ENCODE measurements at places on chromosomes 3 and 15.

DNA sequence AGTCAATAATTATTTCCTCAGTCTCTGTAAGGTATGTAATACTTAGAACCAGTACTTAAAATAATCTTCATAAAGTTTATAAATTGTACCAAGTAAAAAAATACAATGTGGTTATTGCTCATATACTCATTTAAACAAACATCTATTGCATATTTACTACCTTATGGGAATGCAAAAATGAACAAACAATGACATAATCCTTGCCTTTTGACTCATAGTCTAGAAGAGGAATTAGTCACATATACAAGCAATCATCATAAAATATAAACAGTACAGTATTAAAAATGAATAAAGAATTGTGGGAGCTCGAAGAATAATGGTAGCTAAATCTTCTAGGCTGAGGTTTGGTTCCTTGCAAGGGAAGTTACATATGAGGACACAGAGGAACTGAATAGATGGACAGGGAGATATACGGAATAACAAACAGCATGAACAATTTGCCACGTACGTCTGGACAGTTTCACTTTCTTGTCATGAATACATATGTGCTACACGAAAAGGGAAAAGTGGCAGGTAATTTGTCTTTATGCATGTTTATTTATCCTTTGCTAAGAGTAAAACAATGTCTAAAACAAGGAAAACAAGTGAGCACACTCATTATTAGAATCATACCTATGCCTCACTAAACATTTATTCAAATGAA lies 17.2 kb downstream of the IMPG2 start:
- no peak for DNase-seq

GRCh38 chr15:73745073-73745472 lies 8.1 kb downstream of the INSYN1 start:
- no peak for DNase-seq

DNA sequence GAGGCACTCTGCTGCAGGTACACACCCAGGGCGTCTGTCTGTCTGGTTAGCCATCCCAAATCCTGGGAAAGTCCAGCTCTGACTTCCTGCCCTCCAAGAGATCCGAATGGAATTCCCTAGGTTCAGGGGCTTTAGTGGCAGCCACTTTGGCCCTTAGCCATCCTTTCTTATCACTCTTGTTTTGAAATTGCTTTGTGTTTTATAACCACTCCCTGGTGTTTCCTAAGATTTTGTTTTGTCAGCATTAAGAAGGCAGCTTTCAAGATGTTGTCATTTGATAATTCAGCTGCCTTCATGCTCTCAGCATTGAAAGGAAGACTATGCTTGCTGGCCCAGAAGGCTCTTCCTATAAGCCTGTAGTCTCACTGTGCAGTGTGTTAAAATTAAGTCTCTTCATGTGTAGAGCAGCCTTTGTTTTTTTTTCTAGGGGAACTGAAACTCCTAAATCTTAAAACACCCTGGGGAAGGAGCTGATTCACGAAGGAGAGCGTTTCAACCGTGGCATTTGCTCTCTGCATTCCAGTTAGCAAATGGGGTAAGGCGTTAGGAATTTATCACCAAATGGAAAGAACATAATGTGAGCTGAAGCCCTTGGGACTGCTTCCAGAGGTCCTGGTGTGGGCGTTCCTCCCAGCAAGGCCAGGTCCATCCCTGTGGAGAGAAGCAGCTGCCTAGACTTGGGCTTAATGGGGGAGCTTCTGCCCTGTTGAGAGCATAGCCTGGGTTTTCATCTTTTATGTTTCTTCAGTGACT lies 14.2 kb upstream of the CLEC3B start:
- no peak for DNase-seq

DNA sequence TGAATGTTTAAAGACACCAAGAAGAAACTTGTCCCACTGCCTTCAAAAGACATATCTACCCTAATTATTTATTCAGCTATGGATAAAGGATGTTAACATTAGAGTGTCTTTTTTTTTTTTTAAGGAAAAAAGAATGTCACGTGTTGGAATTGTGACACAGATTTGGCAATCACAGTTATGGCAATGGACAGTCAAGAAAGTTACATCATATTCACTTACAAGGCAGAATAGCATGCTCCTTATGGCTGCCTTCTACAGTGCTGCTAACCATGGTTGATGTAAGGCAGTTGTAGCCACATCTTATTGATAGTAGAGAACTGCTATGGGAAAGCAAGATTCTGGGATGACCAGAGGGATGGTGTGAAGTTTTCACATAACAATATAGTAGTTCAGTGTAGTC lies 128.8 kb upstream of the ZBTB20 start:
- no peak for DNase-seq

DNA sequence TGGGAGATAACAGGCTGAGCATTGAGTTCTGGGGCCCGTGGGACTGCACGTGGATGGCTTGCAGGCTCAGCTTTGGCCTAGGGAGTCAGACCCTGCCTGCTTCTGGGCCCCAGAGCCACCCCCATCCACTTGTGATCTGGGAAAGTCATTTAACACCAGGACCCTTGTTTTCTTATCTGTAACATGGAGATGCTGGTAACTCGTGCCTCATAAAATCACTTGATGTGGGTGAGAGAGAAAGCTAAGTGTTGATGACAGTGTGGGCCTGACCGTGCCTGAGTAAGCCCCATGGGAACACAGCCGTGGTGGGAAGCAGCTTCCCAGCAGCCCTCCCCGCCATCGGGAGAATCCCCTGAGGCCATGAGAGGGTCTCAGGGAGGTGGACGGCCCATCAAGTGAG lies 378.1 kb downstream of the GABRB3 start:
- DNase-seq = no peak

GRCh38 chr15:60006873-60007272 lies 2.8 kb downstream of the FOXB1 start:
- DNase-seq = no peak

DNA sequence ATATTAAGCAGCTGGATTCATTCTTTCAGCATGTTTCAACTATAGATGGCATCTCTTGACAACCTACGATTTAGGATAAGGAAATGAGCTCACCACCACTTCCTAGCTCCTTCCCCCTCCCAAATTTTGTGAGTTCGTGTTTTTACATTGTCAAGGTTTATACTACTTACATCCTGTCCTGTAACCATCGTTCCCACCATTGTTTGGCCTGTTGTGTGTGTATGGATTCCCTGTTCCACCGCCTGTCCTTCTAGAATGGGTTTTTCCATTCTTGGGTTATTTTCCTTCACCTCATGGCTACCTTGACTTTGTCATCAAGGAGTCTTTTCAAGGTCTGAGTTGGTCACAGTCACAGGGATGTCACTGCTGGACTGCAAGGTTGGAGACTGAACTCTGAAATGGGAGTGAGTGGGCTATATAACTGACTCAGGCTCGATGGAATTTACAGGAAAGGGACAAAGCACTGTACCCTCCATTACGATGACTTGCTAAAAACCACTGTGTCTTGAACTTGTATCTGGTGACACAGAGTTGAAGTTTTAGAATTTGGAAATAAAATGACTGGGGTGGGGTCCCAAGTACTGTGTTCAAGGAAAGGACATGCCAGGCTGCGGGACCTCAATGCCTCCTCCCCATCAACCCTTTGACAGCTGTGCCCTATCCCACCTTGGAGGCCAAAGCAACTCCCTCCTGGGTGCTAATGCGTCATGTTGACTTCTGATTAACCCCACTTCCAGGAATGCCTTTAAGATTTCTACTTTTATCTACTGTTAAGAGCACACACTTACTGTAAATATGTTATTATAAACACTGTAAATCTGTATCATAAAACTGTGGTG lies 66.8 kb upstream of the BLM start:
- no peak for DNase-seq

DNA sequence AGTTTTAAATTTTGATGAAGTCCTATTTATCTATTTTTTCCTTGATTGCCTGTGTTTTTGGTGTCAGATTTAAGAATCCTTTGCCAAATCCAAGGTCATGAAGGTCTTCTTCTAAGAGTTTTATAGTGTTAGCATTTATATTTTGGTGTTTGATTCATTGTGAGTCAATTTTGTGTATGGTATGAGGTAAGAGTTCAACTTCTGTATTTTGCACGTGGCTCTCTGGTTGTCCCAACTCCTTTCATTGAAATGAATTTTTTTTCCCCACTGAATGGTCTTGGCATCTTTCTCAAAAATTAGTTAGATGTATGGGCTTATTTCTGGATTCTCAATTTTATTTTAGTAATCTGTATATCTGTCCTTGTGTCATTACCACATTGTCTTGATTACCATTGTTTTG lies 57.1 kb upstream of the STRIT1 start:
- no peak for DNase-seq

- DNase-seq = no peak
These were observed 6.3 kb downstream of the AEN start for GRCh38 chr15:88627463-88627862.

- DNase-seq = no peak
These were observed 422.4 kb downstream of the DIPK2A start for GRCh38 chr3:144394032-144394431.

DNA sequence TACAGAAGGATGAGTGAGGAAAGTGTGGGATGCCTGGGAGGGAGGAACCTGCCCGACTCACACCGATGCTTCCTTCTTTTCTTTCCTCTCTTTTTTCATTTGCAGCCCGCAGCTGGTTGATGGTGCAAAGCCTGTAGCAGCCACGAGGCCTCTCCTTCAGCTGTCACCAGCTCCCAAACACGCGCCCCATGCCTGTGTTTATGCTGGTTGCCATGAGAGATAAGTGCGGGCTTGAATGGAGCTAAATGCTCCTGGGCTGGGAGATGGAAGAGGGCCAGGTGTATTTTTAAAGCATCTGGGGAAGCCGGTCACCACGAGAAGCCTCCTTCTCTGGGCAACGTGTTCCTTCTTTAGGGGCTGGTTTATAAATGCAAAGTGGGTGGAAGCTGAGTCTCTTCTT lies 9.3 kb downstream of the COLQ start:
- no peak for DNase-seq

- DNase-seq = no peak
These were observed 179.9 kb downstream of the FAM43A start for GRCh38 chr3:194865615-194866014.

- DNase-seq = no peak
These were observed 7.6 kb downstream of the ZNF639 start for GRCh38 chr3:179330438-179330837.

- DNase-seq = no peak
These were observed 983 bp upstream of the ALAS1 start for GRCh38 chr3:52196977-52197376.

DNA sequence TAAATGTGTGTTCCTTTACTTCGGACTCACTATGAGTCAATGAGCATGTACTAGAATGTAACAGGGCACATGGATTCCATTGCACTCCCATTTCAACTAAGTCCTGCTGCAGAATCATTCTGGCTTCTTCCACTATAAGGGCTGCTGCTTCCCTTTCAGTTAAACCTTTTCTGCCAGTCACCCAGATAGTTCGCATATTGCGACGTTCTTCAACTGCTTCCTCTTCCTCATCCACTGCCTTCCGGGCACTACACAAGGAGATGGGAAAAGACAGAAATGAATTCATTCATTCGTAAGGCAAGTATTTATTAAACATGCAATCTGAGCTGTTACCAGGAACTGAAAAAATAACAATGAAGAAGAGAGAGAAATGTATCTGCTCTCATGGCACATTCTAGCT lies 55.6 kb downstream of the POLQ start:
- DNase-seq = no peak

GRCh38 chr3:123693584-123694190 lies 108.8 kb upstream of the HACD2 start:
- DNase-seq = no peak

DNA sequence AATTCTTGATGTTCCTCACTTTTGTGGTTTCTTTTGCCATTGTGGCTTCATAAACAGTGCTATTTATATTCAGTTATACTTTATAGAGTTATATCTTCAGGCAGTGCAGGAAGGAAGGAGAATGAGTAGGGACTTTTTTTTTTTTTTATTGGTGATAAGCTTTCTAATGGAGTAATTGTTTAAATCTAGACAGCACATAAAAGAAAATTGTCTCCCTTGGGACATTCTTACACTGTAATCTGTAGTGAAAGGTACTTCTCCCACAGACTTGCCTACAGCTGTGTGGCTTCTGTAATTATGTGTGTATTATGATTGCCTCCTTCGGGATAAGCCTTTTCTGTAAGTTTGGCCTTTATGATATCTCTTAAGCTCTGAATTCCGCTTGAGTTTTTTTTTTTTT lies 41.6 kb downstream of the WDR76 start:
- no peak for DNase-seq

DNA sequence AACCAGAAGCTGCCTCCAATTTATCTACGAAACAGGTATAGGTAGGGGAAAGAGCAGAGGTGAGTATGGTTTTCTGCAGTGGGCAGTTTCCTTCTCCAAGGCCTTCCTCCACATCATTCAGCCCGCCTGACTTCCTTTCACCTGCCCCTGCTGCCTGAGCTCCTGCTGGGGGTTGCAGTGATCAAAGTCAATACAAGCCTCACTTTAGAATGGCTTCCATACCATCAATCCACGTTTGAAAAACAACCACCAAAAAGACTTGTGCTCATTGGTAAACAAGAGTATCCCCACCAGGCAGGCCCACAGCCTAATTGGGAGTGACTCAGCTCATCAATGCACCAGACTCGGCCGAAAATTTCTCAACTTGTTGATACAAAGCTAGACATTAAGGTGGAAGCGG lies 159.9 kb downstream of the MAGI1 start:
- DNase-seq = no peak

DNA sequence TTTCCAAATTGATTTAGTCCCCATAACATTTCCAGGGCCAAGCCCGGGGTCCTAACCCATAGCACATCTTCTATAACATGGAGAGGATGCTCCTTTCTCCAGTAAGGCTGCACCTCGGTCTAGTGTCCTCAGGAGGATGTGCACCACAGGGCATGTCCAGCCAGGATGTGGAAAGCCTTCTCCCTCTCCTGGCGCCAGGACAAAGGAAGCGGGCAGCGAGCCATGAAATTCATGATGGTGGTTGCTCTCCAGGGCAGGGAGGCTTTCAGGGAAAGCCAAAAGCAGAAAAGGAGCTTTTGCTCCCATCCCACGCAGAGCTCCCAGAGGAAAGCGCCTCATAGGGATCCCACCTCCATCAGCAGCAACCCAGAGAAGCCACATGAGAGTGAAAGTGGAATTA lies 220.0 kb downstream of the ADAMTSL3 start:
- no peak for DNase-seq

- no peak for DNase-seq
These were observed 26.8 kb upstream of the PPP4R2 start for GRCh38 chr3:72969766-72970165.

DNA sequence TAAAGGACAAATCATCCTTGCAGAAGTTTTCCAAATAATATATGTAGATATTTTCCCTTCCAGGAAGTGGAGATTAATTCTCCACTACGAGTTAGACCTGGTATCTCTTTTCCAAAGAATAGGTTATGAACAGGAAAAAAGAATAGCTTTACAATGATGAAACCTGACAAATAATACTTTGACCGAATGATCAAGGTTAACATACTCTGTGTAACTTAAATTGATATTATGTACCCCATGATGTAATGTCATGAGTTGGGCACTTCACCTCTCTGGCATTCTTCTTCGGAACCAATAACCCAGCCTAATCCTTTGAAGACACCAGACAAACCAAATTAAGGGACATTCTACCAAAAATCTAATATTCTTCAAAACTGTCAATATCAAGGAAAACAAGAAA lies 48.7 kb upstream of the CNTN3 start:
- DNase-seq = no peak

GRCh38 chr3:105608623-105609022 lies 241.9 kb downstream of the ALCAM start:
- no peak for DNase-seq

- DNase-seq = no peak
These were observed 185.1 kb upstream of the UBE2E1 start for GRCh38 chr3:23620638-23621015.

GRCh38 chr15:61946778-61947177 lies 113.5 kb downstream of the VPS13C start:
- no peak for DNase-seq

Data from stimulated activated CD8-positive, alpha-beta memory T cell treated with anti-CD3 and anti-CD28 coated beads, Interleukin-7, amount 100 ng/mL, for 1 hour (primary cell).